Foreskin fibroblast (primary cell): ENCODE measurements at places on chromosomes 12 and 14.

DNA sequence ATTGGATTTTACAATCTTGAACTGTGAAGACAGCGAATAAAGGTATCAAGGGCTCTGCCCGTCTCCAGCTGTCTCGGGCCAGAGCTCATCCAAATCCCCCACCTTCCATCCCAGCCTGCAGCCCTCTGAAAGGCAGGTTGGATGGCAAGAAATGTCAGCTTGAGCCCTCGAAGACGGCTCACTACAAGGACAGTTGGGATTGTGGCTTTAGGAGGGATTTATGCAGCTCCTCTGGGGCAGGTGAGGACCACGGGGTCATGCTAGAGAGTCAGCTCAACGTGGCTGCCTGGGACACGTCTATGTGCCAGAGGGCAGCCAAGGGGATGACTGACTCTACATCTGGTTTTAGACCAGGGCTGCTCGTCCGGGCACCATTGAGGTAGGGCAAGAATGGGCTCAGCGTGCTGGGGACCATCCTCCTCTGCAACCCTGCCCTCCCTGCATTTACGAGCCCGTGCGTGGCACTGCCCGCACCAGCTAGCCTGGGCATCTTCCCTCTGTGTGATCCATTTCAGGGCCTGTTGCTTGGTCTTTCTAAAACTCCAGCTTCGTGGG lies 16.2 kb downstream of the MVK start:
- DNase-seq = no peak

DNA sequence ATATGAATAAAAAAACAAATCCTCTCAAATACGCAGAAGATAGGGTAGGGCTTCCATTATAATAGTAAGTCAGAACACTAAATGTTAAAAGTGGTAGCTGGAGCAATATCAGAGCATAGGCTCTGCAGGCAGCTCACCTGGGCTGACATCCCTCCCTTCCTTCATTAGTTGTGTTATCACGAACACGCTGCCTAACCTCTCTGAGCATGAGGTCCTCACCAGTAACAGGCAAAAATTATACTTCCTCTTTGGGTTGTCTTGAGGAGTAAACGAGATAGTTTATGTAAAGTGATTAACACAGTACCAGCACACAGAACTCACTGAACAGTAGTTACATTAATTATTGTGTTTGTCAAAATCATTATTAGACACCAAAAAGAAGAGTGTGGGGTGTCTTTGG lies 154.3 kb downstream of the STXBP6 start:
- DNase-seq = no peak

GRCh38 chr14:61671082-61671481 lies 24.2 kb upstream of the HIF1A start:
- no peak for DNase-seq

DNA sequence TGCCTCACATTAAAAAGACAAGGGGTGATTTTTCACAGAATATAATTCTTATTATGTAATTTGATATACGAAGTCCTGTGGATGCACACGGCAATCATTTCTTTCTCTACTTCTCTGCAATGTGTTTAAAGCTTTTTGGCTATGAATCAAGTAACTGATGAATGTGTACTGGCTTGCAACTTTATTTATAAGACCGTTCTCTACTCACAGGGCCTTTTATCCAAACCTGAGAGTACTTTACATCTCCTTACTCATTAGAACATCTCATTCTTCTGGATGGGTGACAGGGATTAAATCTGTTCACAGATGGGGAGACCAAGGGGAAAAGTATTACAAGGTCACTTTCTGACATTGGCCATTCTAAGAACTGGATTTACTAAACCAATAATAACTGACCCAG lies 215.8 kb upstream of the DIO2 start:
- DNase-seq = peak; percentile 40

GRCh38 chr12:116123451-116124258 lies 153.8 kb downstream of the MED13L start:
- peak; percentile 77 for DNase-seq
